ENCODE measurements at places on chromosomes 1 and 21.

GRCh38 chr1:45490121-45490625, 790 bp downstream of the TESK2 start:
- DNase-seq, result no peak

DNA sequence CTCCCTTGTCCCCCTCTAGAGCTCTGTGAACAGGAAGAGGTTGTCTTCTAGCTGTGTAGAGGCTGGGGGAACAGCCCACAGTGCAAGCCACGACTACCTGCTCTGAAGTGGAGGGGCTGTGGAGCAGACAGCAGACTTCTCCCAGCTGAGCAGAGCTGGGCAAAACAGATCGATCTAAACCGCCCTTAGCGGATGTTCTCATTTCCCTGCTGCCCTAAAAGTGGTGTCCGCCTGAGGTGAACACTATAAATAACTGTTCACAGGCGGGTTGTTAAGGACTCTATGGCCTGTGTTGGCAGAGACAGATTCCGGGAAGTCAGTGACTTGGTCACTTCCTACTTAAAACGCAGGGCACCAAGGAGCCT, 203.2 kb downstream of the RHOU start:
- no peak for DNase-seq

GRCh38 chr1:162361349-162361748, 15.3 kb downstream of the SPATA46 start:
- DNase-seq, result no peak

- no peak for DNase-seq
Observed at GRCh38 chr1:179175011-179175841, 54.3 kb downstream of the ABL2 start.

DNA sequence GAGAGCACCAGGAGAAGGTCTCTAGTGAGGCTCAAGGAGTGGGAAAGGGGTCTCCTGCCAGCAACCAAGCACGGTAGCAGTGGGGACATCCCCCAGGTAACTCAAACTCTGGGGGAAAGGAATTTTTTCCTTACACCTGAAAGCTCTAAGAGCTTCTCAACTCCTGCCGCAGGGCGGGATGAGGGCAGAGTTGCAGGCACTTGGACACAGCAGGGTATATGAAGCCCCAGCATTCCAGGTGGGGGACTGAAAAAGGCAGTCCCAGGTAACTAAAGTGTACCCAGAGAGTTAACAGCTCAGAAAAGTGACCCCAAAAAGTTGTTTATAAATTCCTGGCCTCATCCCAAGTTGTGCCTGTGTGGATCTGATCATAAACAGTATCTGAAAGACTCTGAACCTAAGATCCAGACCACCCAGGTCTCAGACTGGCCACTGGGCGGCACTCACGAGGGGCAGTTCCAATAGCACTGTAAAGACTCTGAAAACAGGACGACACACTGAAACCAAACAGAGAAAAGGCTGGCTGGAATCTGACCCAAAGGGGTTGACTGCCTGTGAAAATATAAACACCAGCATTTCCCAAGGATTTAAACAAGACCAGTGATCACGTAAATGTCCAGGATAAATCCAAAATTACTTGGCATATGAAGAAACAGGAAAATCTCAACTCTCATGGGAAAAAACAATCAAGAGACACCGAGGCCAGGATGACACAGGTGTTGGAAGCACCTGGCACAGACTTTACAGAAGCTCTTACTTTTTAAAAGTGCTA, 47.5 kb downstream of the HSF2BP start:
- DNase-seq, result peak; percentile 1

- no peak for DNase-seq
Observed at GRCh38 chr1:3307359-3307758, 147.1 kb upstream of the ARHGEF16 start.

- DNase-seq, result no peak
Observed at GRCh38 chr1:102879439-102879993, 228.8 kb downstream of the COL11A1 start.

GRCh38 chr1:117686907-117687306, 81.1 kb downstream of the TENT5C start:
- no peak for DNase-seq

Measured in NCI-H2029 treated with DMSO at 0.1 percent for 48 hours (cell line).